Cerebellar cortex (tissue), 1 donor: ENCODE measurements at places on chromosomes 7 and 10.

DNA sequence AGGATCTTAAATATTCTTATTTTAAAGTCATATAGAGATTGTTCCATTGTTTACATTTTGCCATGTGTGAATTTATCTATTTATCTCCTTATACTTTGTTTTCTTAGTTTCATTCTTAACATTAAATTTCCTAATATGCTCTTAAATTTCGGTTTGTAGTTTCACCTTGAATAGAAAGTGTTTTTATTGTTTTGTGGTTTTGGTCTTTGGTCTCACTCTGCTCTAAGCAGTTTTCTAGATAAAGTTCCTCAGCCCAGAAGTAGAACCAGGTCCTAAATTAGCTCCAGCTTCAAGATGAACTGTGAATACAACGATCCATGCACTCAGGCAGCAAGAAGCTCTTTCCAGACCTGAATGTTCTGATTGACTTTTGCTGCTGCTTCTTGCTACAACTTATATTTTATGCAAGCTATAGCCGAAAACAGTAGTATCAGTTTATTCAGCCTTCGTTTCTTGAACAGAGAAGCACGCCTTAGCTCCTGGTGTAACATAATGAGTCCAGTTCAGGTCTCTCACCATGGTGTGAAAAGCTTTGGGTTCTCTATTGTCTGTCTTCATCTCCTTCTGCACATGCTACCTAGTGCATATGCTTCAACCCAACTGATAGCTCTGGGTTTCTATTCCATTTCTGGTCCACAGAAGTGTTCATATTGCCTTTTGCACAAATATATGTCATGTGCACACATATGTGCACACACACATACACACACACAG is 95.3 kb downstream of the SEM1 start:
- DNase-seq: no peak

- peak; percentile 92 for DNase-seq
Measured at GRCh38 chr10:100481462-100482081, 18.8 kb downstream of the WNT8B start.

- DNase-seq: no peak
Measured at GRCh38 chr7:98339043-98339442, 57.6 kb downstream of the BRI3 start.

DNA sequence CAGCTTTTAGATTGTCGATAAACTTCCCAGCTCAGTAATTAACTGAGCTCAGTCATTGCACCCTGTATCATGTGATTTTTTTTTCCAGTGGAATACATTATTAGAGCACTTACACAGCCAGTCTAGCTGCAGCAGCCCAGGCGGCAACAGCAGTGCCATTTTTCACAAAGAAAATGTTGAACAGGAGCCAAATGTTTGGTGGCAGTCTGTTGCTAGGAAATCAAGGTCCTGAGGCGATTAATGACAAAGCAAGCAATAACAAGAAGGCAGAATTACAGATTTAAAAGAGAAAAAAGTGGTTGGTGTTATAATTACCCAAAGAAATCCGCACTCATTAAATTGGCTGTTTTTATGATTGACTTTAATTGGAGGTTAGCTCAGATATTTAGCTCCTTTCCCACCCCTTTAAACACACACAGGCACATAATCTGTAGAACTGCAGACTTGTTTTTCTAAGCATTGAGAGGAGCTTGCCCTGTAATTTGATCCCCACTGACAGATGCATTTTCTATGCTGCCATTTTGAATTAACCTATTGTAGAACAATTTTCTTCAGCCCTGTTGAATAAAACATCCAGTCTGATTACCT is 267.4 kb downstream of the ADK start:
- DNase-seq: peak; percentile 85

DNA sequence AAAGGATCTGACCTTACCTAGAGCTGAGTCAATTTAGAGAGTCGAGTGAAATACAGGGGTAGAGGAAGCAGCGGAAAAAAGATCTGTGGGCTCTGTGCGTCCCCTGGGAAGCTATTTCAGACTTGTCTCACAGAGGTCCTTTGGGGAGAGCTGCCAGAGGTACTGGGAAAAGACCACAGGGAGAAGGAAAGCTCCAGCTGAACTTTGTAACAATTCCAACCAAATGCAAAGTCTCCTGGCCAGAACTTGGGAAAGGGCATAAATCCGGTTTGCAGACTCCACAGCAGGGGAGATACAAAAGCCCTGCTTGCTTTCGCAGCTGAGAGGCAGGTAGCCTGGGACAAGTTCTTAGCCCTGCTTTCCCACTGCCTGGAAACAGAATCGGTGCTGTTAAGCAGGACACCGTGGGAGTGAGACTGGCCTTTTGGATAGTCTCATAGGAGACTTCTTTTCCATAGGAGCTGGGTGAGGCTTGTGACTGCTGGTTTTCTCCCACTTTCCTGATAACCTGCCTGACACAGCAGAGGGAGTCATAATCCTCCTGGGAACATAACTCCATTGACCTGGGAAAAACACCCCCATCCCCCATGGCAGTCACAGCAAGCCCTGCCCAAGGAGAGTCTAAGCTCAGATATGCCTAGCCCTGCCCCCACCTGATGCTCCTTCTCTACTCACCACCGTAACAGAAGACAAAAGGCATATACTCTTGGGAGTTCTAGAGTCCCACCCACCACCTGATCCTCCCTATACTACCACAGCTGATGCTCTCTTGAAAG is 926.2 kb downstream of the KCNMA1 start:
- no peak for DNase-seq

DNA sequence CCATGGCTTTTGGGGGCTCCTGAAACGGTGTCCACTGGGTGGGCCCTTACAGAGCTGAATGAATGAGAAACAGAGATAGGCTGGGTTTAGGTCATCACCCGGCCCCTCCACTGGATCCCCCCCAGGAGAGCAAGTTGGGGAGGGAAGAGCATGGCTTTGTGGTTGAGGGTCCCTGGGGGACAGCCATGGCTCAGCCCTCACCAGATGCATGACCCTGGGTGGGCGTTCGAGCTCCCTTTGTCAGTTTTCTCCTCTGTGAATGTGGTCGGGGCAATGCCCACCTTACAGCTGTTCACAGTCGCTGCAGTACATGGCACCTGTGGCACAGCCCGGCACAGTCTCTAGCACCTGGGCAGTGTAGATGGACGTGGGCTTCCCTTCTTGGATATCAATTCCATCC is 40.6 kb upstream of the CXCL12 start:
- DNase-seq: no peak

DNA sequence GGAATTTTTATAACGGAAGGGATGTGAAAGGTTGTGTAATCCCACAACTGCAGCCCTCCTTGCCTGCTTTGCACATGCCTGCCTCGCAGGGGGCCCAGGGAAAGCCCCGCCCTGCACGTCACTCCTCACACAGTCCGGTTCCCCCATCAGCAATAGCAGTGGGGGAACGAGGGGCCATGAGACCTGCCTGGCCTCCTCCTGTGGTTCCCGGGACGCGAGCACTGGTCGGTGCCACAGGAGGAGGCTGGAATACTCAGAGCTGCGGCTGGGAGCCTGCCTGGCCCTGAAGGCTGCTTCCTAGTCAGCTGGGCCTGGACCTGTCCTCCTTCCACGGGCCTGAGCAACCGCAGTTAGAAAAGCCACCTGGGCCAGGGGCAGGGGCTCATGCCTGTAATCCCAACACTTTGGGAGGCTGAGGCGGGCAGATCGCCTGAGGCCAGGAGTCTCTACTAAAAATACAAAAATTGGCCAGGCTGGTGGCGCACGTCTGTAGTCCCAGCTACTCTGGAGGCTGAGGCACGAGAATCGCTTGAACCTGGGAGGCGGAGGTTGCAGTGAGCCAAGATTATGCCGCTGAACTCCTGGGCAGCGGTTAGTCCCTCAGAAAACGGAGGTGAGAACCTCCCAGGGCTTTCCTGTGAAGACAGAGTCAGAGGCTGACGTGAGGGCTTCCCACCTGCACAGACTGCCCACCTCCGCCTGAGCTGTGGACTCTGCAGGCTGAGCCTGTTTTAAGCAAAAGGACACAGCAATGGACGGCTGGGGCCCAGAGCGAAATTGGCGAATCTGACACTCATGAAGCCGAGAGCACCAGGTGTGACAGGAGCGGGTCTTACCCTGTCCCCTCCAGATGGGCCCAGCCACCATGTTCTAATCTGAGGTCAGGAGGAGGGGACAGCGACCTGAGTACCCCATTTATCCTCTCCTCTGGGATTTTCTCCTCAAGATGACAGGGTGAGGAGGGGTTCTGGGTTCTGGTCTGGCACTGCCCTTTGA is 52.9 kb downstream of the VIPR2 start:
- no peak for DNase-seq

DNA sequence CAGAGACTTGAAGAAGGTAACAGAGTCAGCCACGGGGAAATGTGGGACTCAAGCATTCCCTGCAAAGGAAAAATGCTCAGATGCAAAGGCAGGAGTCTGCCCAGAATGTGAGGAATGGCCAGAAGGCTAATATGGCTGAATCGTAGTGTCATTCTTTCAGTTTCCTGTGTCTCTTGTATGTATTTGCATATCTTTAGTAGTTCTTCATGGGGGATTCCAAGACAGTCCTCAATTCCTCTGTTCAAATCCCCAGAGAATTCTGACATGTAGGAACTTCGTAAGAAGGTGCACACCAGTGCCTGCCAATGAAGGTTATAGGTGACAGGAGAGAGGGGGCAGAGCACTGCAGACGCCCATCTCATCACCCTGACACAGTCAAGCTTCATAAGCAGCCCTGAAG is 154.4 kb downstream of the CACNB2 start:
- no peak for DNase-seq

DNA sequence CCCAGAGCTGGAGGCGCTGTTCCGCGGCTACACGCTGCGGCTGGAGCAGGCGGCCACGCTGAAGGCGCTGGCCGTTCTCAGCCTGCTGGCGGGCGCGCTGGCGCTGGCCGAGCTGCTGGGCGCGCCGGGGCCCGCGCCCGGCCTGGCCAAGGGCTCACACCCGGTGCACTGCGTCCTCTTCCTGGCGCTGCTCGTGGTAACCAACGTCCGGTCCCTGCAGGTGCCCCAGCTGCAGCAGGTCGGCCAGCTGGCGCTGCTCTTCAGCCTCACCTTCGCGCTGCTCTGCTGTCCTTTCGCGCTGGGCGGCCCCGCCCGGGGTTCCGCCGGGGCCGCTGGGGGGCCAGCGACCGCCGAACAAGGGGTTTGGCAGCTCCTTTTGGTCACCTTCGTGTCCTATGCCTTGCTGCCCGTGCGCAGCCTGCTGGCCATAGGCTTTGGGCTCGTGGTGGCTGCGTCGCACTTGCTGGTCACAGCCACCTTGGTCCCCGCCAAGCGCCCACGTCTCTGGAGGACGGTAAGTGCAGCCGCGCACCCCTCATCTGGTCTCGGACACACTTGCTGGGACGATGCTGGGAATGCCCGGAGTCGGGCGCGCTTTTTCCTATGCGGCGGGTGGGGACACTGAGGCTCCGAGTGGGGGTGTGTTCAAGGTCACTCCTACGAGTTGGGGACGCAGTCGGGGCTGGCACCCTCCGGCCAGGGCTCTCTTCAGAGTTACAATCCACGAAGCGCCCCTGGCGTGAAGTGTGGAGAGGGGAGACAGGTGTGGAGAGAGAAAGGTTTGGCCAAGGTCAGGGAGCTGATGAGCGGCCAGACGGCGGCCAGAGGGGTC is 717 bp downstream of the ADCY1 start:
- no peak for DNase-seq

DNA sequence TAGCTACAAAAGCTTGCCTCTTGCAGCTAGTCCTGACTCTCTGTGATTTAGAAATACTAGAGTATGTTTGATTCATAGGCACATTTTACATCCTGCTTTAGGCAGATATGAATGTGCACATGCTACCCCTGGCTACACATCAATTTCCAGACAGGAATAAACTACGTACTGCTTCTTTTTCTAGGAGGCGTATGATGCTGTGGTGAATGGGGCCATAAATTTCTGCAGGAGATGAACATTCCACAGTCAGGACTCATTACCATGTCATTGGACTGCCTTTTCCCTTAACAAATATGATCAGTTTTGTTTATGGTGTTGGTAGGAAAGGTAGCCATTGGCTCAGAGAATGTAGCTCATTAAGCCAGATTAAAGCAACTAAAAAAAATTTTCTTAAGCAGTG is 50.1 kb upstream of the IFRD1 start:
- no peak for DNase-seq

GRCh38 chr10:113297226-113297625 is 255.6 kb upstream of the HABP2 start:
- DNase-seq: no peak
